CD4-positive, CD25-positive, alpha-beta regulatory T cell (primary cell): ENCODE measurements at places on chromosomes 5 and 9. TPM values are rescaled to one million over a fixed set of nuclear protein-coding genes. Genes with fewer than 3 reads are reported as not detected.

KLF4 gene
- 4.0 TPM for total RNA-seq

GRCh38 chr5:80372780-80373179 lies 35.1 kb upstream of the ZFYVE16 start:
- DNase-seq = no peak

ACSL6 gene
- total RNA-seq = 5.5 TPM

DNA sequence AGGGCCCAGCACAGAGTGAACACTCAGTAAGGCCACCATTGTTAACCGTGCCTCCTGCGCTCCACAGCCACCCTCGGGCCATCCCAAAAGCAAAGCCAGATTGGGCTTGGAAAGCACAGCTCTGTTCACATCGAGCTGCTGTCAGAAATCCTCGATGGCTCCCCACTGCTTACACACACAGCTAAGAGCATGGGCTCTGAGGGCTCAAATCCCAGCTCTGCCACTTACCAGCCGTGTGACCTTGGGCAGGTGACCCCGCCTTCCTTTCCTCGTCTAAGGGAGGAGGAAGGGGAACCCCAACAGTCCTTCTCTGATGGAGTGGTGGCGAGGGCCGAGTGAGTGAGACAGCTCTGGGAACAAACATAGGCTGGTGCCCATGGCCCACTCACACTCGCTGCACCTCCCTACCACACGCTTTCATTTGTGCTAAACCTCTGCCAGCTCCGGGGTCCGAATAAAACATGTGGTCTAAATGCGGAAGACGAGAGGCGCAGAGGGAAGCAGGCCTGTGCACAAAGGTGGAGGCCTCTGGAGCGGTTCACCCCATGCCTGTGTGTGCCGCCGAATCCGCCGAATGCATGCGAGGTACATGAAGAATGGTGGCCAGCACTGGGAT lies 139.3 kb downstream of the PAX5 start:
- no peak for DNase-seq

DNA sequence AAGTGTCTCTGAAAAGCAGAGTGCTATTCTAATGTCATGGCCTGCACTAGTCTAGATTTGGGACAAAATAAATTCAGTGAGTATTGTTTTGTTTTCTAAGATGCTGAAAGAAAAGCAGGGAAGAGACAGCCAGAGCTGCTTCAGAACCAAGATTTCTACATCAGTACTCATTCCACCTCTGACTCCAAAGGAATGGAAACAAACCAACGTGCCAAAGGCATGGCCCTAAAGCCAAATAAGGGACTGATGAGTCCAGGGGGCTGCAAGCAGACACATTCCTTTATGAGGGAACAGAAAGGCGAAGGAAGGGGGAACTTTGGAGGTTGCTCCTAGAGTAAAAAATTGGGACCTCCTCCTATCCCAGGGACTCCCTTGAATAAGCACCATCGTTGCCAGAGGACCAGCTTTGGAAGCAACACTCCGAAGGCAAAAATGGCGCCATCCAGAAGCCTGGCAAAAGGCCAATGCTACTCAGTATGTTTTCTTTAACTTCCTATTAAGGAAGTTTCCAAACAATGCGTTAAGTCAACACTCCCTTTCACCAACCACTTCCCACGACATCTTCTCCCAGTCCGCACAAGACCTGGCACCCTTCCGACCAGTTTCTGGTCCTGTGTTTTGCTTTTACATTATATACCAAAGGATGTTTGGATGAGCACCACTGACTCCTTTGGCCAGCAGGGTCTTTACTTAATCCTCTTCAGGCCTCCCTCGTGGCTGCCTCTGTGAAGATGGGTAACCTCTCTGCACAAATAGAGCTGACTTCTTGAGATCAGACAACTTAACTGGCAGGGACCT lies 31.6 kb downstream of the ADAM19 start:
- DNase-seq = no peak

GRCh38 chr5:131496400-131496713 lies 138.7 kb downstream of the RAPGEF6 start:
- no peak for DNase-seq

CHD1 gene
- total RNA-seq = 172 TPM

UGT3A2 gene
- total RNA-seq = not detected

GRCh38 chr9:794386-794785 lies 47.1 kb upstream of the DMRT1 start:
- no peak for DNase-seq

GRCh38 chr5:99775189-99775588 lies 760.0 kb upstream of the FAM174A start:
- DNase-seq = no peak

DNA sequence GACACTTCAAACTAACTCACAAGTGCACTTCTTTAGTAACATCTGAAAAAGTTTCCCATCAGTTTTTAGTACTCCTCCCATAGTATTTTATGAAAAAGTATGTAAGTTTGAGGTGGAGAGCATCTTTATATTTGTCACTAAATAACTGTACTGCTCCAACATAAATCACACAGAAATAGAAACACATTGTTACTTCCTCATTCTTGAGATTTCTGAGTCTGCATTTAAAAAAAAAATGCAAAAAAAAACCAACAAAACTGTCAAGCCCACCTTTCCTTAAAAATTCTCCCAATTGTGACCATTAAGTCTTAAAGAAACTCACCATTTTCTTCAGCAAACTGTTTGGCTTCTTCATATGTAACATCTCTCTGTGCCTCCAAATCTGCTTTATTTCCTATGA lies 18.7 kb downstream of the RAB14 start:
- DNase-seq = no peak

- no peak for DNase-seq
These were observed 659.8 kb upstream of the MEF2C start for GRCh38 chr5:89542736-89543135.

FAM200C gene
- total RNA-seq = not detected

GRCh38 chr5:59367791-59368394 lies 525.6 kb downstream of the PDE4D start:
- no peak for DNase-seq

MCC gene
- 11.1 TPM for total RNA-seq

SPATA31A3 gene
- not detected for total RNA-seq

DNA sequence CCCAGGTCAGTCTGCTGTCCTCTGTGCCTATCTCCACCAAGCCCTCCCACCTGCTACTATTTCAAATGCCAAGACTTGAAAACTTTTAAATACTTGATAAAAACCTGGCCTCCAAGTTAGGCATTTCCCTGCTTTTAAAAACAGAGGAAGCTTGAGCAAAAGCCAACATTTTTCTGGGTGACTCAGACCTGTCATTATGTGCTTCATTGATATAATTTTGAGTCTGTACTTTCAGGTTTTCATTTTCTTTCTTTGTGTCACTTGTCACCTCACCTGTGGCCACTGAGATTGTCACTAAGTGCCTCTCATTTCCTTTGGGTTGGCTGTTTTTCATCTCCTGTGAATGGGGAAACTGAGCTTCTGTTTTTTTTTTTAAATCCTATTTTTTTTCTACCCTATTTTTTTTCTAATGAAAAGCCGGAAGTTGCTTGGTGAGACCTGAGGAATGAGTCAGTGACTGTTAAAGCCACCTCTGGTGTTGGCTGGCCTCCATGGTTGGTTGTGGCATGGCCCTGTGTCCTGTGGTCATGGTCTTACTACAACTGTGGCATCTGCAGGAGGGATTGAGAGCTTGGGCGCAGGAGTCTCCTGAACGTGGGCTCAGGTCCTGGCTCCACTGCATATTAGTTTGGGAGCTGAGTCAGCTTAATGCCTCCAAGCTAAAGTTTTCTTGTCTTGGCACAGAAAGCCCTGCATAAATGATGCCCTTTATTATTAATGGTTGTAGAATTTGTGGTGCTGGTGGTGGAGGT lies 56.7 kb downstream of the ARHGAP26 start:
- no peak for DNase-seq

CAMK2A gene
- total RNA-seq = not detected

DNA sequence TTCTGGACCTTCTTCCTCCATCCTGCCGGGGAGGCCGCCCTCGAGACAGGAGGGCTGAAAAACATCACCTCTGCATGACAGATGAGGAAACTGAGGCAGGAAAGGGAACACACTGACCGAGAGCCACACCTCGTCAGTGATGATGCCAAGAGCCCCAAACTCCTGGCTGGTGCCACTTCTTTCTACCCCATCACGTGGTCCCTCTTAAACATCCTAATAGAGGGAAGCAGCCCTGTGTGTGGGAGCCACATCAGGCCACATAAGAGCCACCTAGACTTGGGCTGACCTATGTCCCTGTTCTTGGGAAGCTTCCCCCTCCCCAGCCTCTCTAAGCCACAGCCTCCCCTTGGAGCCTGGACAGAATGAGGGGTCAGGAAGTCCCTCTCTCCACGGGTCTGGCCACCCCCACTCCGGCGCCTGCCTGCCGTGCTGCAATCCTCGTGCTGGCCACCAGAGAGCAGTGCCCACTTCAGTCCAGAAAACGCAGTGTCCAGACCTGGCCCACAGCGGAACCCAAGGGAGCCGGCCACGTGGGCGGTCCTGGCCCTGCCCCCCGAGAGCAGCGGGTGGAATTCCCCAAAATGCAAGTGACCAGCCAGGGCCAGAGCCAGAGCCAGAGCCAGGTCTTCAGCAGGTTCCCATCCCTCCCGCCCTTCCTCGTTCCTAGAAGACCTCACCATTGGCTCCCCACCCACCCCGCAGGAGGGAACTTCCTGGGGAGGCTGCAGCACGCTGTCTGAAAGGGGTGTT lies 54.7 kb upstream of the SARDH start:
- peak; percentile 26 for DNase-seq

GRCh38 chr5:107860044-107860443 lies 189.3 kb upstream of the EFNA5 start:
- no peak for DNase-seq

GRCh38 chr9:95036676-95037075 lies 280.8 kb downstream of the FANCC start:
- no peak for DNase-seq

GRCh38 chr5:14656898-14657297 lies 7.6 kb upstream of the OTULIN start:
- DNase-seq = no peak

CACNA1B gene
- not detected for total RNA-seq

DNA sequence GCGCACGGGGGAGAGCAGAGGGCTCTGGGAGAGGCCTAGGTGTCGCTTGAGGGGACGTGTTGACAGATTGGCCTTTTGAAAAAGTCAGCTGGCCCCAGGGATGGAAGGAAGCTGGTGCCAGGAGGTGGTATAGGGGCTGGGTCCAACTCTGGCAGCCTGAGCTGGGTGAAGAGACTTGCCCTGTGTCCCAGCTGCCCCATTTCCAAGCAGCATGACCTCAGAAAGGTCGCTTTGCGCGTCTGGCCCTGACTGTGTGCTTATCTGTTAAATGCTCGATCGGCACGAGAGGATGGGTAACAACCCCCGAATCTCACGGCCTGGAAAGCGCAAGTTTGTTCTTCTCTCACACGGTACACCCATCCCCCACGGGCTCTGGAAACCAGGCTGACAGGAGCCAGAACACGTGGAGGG lies 31.2 kb upstream of the LAMC3 start:
- no peak for DNase-seq

- DNase-seq = peak; percentile 13
These were observed 53.1 kb downstream of the TSPAN17 start for GRCh38 chr5:176700239-176700847.

DNA sequence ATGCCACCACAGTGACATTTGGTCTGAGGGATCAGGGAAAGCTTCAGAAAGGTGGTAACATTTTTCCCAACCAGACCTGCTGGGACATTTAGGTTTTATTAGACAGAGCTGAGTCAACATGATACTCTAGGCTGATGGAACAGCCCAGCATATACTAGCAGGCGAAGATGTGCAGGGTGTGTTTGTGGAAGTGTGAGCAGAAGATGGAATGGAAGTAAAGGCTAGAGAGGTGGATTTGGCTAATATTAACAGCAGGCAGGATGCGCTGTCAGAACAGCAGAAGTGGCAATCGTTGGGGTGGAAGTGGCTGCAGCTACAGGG lies 340.6 kb downstream of the ASTN2 start:
- DNase-seq = no peak

GRCh38 chr9:99509900-99510535 lies 287.9 kb downstream of the SEC61B start:
- no peak for DNase-seq

DNA sequence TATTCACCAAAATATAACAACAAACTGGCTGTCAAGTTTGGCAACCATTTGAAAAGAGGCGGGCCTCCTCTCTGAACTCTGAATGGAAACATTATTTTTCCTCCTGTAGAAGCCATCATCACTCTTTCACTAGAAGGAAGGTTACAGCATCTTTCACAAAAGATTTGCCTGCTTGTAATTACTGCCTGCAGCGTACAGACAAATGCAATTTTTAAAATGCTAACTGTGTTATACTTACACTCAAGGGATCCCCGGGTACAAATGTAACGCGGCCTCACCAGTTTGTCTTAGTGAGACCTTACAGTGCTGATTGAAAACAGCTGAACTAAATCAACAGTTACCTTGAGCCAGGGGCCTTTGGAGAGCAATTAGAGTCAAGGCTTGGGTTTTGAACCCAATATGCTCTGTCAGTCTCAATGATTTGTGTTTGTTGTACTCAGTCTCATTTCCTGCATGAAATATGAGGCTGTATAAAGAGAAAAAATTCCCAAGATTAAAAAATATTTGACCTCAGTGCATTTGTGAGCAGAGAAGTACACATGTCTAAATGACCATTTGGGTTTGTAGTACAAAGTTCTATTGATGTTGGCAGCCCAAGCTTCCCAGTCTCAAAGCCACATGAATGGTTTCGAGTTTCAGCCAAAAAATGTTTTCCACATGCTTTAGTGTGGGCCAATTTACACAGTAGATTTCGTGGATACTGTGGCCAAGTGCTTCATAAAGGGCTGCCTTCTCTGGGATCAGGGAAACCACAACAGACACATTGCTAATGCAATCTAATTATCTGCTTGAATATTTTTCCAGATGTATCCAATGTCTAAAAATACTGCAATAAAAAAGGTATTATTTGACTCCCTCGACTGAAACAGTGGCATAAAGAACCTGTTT lies 500.0 kb downstream of the SPATA31D1 start:
- DNase-seq = no peak

FYB1 gene
- 639 TPM for total RNA-seq

DNA sequence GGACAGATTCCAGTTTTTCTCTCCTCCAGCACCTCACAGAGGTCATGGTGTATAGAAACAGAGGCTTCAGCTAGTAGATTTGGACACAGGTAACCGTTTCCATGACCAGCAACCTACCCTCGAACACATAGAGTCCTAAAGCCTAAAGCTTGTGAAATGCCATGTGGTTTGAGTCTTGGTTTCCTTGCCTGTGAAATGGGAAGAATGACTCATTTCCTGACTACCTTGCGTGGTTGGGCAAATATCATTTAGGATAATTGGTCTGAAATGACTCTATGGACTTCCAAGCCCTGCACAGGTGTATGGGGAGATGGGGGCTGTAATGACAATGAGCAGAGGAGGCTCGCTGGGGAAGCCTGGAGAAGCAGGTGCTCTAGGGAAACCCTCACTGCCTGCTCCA lies 134.6 kb downstream of the TTLL11 start:
- no peak for DNase-seq

GPR151 gene
- total RNA-seq = not detected

RASEF gene
- not detected for total RNA-seq

GRCh38 chr5:84092738-84093137 lies 291.9 kb downstream of the EDIL3 start:
- no peak for DNase-seq
